ENCODE measurements at places on chromosomes 6 and 20. TPM values are rescaled to one million over a fixed set of nuclear protein-coding genes. Genes with fewer than 3 reads are reported as not detected.

- no peak for DNase-seq
These were observed 98.8 kb downstream of the YTHDF1 start for GRCh38 chr20:63117151-63117550.

The MUCL3 gene
- not detected for total RNA-seq

DNA sequence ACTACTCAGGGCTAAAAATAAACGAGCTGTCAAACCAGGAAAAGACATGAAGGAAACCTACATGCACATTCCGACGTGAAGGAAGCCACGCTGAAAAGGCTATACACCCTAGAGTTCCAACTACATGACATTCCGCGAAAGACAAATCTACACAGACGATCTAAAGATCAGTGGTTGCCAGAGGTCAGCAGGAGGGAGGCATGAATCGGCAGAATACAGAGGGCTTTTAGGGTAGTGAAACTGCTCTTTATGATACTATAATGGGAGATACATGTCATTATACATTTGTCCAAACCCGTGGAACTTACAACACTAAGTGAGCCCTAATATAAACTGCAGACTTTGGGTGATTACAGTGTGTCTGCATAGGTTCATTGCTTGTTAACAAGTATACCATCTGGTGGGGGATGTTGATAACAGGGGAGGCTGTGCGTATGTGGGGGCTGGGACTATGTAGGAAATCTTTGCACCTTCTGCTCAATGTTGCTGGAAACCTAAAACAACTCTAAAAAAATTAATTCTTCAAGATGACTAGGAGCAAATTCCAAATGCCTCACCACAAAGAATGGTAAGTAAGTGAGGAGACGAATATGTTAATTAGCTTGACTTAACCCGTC, 132.2 kb upstream of the CDH4 start:
- no peak for DNase-seq

DNA sequence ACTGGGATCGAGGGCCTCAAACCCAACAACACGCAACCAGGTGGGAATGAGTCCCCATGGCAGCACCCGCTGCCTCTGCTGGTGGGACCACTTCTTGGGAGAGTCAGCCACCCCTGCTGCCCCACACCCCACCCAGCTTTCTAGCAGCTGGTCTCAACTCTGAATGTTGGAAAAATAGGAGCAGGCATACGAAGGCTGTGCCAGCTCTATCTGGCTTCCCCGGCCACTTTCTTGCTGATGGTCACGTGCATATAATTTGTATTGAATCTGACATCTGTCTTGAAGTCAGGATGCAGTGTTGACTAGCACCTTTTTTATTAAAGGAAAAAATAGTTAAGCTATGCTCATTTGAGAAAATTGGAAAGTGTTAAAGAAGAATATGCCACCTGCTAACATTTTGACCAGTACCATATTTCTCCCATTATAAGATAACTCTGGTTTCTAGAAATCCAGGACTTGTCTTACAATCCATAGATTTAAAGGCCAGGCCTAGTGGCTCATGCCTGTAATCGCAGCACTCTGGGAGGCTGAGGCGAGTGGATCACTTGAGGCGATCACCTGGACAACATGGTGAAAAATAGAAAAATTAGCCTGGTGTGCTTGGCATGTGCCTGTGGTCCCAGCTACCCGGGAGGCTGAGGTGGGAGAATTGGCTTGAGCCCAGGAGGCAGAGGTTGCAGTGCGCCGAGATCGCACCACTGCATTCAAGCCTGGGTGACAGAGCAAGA, 26.9 kb upstream of the MAPRE1 start:
- no peak for DNase-seq

The BPIFB4 gene
- not detected for total RNA-seq

The VGLL2 gene
- total RNA-seq: not detected
